Cardiac muscle cell (in vitro differentiated cells and primary cell): ENCODE measurements at places on chromosomes 2 and 18.

DNA sequence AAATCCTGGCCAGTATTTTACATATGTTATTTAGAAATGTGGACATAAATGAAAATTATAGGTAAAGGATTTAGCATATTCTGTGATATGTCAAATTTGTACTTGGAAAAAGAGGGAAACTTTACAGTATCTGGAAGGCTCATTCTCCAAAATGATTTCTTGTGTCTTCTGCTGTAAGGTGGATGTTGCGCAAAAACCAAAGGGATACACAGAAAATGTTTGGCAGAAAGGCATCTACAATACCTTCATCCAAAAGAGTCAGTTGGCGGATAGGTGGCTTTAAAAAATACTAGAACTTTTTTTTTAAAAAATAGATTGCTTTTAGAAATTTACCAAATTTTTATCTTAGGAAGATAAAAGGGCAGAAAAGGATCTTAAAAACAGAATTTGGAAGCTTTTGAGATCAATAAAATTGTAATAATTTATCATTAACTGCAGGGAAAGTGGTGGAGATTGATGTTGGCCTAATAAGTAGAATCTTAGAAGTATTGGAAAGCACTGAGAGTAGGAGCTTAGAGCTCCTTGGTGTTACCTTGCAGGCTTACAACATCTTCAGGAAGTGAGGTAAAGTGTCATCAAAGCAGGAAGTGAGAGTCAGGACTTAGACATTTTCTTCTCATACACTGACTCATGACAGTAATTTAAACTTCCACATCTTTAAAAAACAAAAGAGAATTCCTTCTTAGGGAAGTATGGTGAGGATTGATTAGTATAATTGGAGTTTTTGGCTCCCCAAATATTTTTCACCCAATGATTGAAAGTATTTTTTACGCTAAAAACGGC, 2.1 kb downstream of the NABP1 start:
- DNase-seq = peak; percentile 64

- peak; percentile 52 for DNase-seq
These were observed 2.4 kb upstream of the PAX3 start for GRCh38 chr2:222301053-222301795.

DNA sequence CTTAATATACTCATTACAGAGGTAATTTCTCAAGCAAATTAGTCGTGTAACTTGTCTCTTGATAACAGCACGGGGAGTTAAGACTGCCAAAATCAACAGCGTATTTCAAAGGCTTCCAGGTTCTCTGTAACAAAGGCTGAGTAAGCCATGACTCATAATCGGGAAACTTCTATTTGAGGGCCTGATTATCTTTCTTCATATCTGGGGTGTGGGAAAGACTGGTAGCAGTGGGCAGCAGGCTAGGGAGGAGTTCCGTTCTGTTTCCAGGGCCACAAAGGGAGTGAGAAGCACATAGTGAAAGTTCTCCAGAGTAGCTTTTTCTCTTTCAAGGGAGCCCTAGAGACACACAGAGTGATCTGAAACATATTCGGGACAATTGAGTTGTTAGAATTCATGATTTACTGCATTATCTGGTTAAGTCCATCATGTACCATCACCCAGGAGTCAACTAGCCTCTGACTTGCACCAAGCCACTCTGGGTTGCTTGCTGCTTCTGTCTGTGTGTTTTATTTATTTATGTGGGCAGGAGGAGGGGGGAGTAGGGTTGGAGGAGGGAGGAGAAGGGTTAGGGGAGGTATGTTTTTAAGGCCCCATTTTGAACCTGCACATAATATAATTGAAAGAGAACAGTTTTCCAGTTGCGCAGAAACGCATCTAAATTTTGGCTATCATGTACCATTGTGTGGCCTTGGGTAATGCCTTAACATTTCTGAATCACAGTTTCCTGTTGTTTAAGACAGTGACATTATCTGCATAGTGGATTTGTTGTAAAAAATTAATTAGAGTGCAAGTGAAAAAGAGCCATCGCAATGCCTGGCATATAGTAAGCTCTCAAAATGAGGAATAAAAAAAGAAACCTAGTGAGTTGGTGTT, 80.5 kb upstream of the ITPRID2 start:
- DNase-seq = no peak

DNA sequence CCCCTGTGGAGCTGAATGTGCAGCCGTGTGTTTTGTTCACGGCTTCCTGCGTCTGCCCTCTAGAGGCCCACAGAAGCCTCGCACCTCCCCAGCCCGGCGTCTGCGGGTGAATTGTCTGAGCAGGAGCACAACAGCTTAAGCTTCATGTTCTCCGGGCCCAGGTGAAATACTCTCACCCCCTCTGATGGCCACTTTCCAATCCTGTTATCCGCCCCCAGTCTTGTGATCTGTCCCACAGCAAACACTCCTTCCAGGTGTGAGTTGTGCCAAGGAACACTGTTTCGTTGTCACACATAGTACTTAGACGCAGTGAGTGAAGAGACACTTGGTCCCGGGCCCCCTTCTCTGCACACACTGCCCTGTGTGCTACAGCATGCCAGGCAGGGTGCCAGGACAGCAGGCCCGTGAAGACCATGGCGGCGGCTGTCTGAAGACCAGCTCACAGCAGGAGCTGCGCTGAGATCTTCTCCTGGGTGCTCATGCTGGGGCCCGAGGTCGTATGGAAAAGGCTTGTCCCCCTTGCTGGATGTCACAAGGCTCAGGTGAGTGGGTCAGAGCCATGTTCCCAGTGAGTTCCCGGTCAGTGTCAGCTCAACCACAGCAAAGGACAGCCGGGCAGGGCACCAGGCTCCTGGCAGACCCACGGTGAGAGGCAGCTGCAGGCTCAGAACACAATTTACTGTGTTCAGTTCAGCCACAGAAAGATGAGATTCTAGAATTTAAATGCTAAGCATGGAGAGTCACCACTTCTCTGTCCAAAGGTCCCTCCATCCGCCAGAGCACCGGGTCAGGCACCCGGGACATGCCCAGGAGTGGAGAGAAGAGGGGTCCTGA, 6.8 kb upstream of the PXDN start:
- peak; percentile 76 for DNase-seq

GRCh38 chr18:28781616-28782362, 604.9 kb upstream of the CDH2 start:
- no peak for DNase-seq

DNA sequence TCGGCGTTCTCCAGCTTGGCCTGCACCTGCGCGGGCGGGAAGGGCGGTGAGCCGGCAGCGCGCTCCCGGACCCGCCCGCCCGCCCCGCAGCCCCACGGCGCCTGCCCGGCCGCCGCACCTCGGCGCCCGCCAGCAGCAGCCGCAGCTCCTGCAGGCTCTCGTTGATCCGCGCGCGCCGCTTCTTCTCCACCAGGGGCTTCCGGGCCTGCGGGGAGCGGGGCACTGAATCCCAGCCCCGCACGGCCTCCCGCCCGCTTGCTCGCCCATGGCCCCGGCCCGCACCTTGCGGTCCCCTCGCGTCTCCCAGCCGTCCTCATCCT, 335 bp downstream of the HES6 start:
- DNase-seq = peak; percentile 56

DNA sequence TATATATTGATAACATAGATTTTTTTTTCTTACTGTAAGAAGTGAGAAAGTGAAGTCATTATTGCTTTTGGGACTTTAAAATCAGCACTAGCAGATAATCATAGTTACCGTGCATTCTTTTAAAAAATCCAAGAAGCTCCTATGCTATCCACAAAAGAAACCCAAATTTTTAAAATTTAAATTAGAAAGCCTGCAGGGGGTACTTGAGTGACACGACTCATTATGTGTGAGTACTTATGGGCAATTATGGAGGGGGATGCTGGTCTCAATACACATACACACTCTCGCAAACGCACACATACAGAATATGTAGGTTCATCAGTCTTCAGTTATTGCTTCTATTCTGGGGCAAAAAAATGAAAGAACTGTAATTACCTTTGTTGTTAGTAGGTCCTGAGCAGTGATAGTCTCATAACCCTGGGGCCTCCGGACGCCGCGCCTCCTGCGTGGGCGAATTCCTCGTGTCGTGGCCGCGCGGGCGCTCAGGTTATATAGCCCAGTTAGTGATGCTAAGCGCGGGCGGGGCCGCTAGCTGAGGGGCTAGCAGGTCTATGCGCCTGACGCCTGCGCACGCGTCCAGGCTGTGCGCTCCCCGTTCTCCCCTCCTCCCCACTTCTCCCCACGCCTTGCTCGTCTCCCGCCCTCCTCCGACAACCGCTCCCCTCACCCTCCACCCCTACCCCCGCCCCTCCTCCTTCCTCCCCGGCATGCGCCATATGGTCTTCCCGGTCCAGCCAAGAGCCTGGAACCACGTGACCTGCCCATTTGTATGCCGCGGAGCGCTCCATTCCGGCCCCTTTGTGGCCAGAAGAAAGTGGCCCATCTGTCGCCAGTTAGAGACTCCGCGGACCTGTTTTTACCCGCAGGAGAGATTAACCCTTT, at the start of gene NEUROD1:
Gene NEUROD1, minus strand, starts transcription at position 463 of the 882 bp plus-strand sequence. CDS start 1,657 bp downstream, outside the sequence.
- no peak for DNase-seq

DNA sequence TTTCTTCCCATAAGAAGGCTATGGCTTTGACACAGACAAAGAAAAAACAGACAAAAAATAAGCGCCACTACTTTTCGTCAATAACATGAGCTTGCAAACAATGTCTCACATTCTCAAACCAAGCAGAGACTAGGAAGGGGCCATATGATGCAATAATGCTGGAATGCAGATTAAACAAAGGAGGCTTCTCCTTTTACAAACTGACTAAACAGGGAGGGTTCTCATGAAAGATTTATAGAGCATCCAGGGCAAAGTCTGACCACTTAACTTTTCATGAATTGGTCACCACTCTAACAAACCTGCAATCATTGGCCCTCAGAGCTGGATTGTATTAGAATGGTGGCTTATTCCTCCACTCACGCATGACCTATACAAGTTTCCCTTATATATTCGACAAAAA, 663.3 kb upstream of the CHAC2 start:
- DNase-seq = no peak

GRCh38 chr2:129273266-129274037, 706.0 kb upstream of the RAB6C start:
- no peak for DNase-seq

DNA sequence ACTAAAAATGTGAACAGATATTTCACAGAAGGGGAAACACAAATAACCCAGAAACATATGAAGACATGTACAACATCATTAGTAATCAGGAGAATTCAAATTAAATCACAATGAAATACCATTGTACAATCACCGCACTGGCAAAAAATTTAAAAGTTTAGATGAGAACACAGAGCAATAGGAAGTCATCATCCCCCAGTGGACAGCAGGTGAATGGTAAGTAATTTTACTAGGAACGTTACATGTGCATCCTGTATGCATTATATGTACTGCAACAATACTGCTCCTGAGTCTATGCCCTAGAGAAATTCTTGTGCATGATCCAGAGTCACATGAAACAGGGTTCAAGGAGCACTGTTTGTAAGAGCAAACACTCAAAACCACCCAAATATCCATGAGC, 713.8 kb downstream of the NRXN1 start:
- DNase-seq = no peak

- peak; percentile 18 for DNase-seq
These were observed 542 bp upstream of the RNF103 start for GRCh38 chr2:86624267-86624547.

DNA sequence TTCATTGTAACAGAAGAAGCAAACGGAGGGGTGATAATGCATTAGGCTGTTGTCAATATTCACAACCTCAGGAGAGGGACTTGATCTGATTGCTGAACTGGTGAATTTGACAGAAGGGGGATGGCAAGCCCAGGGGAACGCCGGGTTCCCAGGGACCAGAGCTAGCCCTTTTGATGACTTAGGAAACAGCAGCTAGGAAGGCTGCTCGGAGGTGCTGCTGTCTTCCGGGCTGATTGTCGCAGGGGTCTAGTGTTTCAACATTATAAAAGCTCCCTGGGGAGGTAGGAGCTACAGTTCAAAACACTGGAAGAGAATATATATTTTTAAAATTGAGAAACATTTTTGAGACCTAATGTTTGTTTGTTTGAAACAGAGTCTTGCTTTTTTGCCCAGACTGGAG, 47.3 kb downstream of the CD8B2 start:
- DNase-seq = no peak

DNA sequence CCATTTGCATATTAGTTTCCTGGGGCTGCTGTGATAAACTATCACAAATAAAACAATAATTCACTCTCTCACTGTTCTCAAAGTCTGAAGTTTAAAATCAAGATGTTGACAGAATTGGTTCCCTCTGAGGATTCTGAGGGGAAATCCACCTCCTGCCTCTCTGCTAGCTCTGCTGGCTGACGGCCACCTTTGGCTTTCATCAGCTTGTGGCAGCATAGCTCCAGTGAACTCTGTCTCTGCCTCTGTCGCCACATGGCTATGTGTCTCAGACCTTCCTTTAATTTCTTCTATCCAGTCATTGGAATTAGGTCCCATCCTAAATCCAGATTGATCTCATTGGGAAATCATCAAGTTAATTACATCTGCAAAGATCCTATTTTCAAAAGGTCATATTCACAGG, 38.9 kb upstream of the TRIM43 start:
- peak; percentile 23 for DNase-seq

DNA sequence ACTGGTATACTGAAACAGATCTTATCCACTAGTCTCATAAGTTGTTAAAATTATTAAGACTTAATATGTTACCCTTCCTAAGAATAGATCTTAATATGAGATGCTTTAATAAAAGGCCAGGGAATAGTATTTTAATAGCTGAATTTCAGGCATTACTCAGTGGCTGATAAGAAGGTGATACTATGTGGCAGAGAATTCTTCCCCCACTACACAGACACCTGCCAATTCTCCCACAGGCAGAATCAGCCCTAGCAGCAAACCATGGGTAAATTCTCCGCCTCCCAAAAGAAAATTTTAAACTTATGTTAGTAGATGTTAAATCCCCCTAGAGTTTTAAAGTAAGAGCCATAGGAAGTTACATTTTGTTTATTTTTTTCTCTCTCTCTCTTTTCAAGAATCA, 888.8 kb downstream of the LRP1B start:
- DNase-seq = no peak

GRCh38 chr2:203830304-203831055, 37.1 kb upstream of the CTLA4 start:
- no peak for DNase-seq

DNA sequence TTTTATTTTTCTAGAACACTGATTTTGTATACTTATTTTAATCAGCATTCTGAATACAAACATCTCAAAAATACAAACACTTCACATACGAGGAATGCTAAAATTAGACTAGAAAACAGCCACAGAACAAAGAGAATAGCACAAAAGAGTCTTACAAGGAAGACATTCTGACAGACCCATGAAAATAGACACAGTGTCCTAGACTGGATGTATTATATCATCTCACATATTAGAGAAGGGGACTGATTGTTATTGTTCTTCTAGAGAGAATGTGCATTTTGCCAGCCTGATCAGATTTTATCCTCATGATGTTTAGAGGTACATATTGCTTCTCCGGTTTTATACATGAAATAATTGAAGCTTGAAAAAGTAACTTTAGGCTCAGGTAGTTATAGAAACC, 357.9 kb downstream of the DPP10 start:
- DNase-seq = no peak

- DNase-seq = no peak
These were observed 1363.6 kb upstream of the CDH2 start for GRCh38 chr18:29540548-29540947.

GRCh38 chr2:190110131-190110530, 47.6 kb upstream of the MSTN start:
- peak; percentile 35 for DNase-seq
